ENCODE measurements at places on chromosomes 2 and 18. TPM values are rescaled to one million over a fixed set of nuclear protein-coding genes. Genes with fewer than 3 reads are reported as not detected.

Gene SAG
- not detected for total RNA-seq

Gene RFX8
- total RNA-seq = 0.44 TPM

Gene CDH20
- 0.63 TPM for total RNA-seq

Gene DPYSL5
- 201 TPM for total RNA-seq

Gene RBM44
- total RNA-seq = 0.42 TPM

Gene ACADL
- total RNA-seq = not detected

Gene REG1B
- total RNA-seq = not detected

Gene RNF144A
- 49.6 TPM for total RNA-seq

Gene IL36RN
- not detected for total RNA-seq

Gene TRIM43
- total RNA-seq = not detected

- no peaks in the 10 kb centered on the region for H3K36me3 ChIP-seq
- DNase-seq = no peak
- no peak overlapping the region for H3K27ac ChIP-seq
- no peaks in the 10 kb centered on the region for H3K27me3 ChIP-seq
Measured at GRCh38 chr18:37956902-37957301, 391.3 kb upstream of the CELF4 start.

GRCh38 chr2:46521215-46521683 lies 41.9 kb downstream of the TMEM247 start:
- no peak overlapping the region for H3K27ac ChIP-seq
- no peaks in the 10 kb centered on the region for H3K27me3 ChIP-seq

DNA sequence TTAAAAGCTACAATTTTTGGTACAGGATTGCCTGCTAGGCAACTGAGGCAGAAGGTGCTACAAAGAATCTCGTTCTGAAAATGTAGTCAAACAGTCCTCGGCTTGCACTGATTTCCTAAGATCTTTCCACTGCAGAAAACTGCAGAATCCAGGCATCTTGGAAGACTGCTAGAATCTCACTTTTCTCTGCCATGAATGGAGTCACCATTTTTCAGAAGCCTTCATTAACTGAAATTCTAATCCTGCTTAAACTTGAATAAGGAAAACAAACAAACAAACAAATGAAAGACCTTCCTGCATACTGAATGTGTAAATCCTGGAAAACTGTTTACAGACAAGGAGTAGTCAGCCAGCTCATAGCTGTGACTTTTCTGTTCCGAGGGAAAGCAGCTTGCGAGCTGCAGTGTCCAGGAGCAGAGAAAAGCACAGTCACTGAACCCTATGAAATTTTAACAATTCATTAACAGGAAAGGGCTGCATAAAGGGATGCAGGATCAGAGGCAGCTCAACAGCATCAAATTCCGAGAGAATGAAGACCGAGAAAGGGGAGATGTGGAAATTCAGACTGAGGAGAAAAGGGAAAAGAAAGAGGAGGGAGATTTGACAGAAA lies 210.5 kb upstream of the PIK3C3 start:
- no peaks in the 10 kb centered on the region for H3K27me3 ChIP-seq
- DNase-seq = no peak
- H3K27ac ChIP-seq = peak overlapping the region; percentile 69

GRCh38 chr2:179626261-179626660 lies 235.2 kb downstream of the ZNF385B start:
- no peak for DNase-seq
- no peaks in the 10 kb centered on the region for H3K36me3 ChIP-seq
- no peak overlapping the region for H3K27ac ChIP-seq

DNA sequence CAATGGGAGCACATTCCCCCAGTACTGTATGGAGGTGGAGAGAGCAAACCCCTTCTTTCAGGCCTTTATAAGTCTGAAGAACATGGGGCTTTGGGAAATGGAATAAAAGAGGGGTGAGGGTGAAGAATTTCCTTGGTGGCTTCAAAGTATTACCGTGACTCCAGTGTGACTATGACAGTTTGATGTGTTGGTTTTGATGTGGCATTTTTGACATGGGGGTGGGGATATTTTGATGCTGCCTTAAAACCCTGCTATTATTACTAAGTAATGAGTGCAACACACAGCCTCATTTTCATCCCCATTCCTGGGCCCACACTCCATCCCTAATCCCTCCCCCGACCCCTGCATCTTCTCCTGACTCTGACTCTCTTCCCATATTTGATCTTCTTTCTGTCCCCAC lies 23.6 kb downstream of the QPCT start:
- H3K27me3 ChIP-seq = no peaks in the 10 kb centered on the region
- no peak overlapping the region for H3K4me3 ChIP-seq
- no peak overlapping the region for H3K27ac ChIP-seq
- no peaks in the 10 kb centered on the region for H3K4me1 ChIP-seq
- H3K36me3 ChIP-seq = no peaks in the 10 kb centered on the region
- no peak for DNase-seq

GRCh38 chr18:50559752-50560680 lies at the start of gene MAPK4:
MAPK4 (plus strand) TSS chr18:50560087; CDS start chr18:50663959, 103,872 bp downstream.
- peak within 1 kb of the TSS; percentile 91 for H3K27ac ChIP-seq
- DNase-seq = peak; percentile 45
- peak within 1 kb of the TSS; percentile 90 for H3K4me3 ChIP-seq
- peaks cover 52% of the 10 kb centered on the region for H3K27me3 ChIP-seq
- peaks cover 10% of the 10 kb centered on the region for H3K4me1 ChIP-seq

DNA sequence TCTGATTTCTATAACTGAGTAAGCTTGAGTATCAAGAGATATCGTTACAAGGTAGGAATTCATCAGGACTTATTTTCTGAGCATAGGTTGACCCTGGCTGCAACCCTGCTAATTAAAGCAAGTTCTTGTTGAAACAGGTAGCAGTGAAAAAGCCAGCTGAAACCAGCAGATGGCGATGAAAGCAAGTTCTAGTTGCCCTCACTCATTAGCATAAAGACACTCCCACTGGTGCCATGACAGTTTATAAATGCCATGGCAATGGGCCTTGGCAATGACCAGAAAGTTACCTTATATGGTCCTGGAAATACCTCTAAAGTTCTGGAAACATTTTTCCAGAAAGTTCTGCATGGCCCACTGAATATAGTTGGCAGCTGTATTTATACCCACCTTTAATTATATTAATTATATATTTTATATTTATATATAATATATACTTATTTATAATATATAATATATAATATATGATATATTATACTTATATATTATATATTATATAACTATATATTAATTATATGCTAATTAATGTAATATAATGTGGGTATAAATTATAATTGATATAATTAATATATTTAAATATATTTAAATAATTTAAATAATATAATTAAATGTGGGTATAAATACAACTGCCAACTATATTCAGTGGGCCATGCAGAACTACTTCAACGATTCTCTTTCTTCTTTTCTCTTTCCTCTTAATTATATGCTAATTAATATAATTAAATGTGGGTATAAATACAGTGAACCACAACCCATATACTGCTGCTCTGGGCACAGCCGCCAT lies 188.0 kb downstream of the CDH7 start:
- H3K27ac ChIP-seq = no peak overlapping the region
- DNase-seq = peak; percentile 20
- no peak overlapping the region for H3K4me3 ChIP-seq
- H3K4me1 ChIP-seq = peaks cover 9% of the 10 kb centered on the region
- H3K27me3 ChIP-seq = no peaks in the 10 kb centered on the region

GRCh38 chr2:235810846-235811245 lies 317.0 kb downstream of the AGAP1 start:
- H3K27me3 ChIP-seq = no peaks in the 10 kb centered on the region
- DNase-seq = no peak
- no peak overlapping the region for H3K4me3 ChIP-seq
- H3K36me3 ChIP-seq = peaks cover 18% of the 10 kb centered on the region
- H3K4me1 ChIP-seq = peaks cover 23% of the 10 kb centered on the region

DNA sequence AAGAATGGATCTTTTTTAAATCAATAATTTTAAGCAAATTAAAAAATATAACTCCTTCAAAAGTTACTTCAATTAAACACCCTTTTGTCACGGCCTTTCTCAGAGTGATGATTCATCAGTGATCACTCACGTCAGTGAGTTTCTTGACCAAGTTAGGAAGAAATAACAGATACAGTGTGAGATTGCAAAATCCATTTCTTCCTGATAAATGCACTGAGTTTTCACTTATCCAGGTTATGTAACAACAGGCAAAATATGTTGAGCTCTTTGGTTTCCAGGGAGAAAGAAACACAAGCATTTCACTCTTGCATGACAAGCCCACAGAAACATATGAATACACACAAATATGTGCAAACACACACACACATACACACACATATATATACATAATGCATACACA lies 195.9 kb upstream of the CYRIA start:
- no peaks in the 10 kb centered on the region for H3K36me3 ChIP-seq
- no peaks in the 10 kb centered on the region for H3K4me1 ChIP-seq
- no peak for DNase-seq
- H3K27ac ChIP-seq = no peak overlapping the region
- no peak overlapping the region for H3K4me3 ChIP-seq

DNA sequence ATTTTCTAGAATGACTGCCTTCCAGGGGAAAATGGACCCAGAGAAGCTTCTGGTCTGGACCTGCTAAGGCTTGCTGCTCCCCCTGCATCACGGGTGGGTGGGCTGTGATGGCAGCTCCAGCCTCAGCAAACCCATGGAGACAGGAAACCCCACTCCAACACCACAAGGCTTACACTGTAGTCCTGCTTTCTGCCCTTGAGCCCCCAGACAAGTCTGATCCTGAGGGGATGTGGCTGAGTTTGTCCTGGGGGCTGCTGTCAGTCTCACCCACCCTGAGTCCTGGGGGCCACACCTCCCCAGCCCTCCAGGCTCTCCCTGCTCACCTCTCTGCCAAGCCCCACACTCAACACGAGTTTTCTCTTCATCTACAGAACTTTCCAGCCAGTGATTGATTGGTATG lies 279.4 kb downstream of the EIPR1 start:
- H3K27ac ChIP-seq = no peak overlapping the region
- no peaks in the 10 kb centered on the region for H3K4me1 ChIP-seq
- no peak overlapping the region for H3K4me3 ChIP-seq
- H3K36me3 ChIP-seq = no peaks in the 10 kb centered on the region

GRCh38 chr2:141001750-141002149 lies 1129.1 kb downstream of the LRP1B start:
- H3K27me3 ChIP-seq = no peaks in the 10 kb centered on the region
- no peak overlapping the region for H3K27ac ChIP-seq
- no peak for DNase-seq
- no peaks in the 10 kb centered on the region for H3K4me1 ChIP-seq
- no peaks in the 10 kb centered on the region for H3K36me3 ChIP-seq
- no peak overlapping the region for H3K4me3 ChIP-seq

GRCh38 chr2:190574169-190574568 lies 39.6 kb upstream of the NEMP2 start:
- DNase-seq = no peak
- no peaks in the 10 kb centered on the region for H3K36me3 ChIP-seq
- no peaks in the 10 kb centered on the region for H3K27me3 ChIP-seq
- no peak overlapping the region for H3K4me3 ChIP-seq
- peaks cover 44% of the 10 kb centered on the region for H3K4me1 ChIP-seq

DNA sequence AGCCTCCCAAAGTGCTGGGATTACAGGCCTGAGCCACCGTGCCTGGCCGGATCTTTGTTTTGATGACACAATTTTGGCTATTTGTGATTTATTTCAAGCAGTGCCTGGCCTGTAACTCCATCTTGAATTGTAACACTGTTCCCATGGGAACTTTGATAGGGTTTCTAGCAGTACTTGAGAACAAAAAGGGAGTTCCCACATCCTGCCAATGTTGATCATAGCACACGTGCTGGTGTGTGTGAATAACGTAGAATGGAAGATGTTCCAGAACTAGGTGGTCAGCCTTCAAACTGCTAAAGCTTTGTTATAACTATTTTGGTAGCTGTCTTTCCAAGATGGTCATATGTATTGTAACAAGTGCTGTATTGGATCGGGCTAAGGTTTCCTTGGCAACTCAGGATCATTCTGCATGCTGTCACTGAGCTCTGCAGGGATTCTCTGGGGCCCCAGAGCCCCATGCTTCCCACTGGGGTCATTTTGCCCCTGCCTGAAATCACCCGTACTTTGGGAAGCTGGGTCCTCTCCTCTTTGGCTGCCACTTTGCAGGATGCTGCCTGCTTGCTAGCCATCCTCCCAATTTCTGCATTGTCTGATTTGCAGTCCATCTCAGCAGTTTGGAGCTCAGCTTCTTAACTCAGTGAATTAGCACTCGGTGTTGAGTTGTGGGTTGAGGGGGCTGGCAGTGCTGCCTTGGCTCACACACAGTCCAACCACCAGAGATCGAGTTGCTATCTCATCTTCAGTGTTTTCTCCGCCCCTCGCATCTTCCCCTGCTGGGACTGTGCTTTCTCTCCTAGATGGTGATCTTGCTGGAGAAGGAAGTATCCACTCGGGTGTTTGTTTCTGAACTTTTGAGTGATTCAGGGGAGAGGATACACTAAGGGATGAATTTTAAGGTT lies 26.8 kb downstream of the SH3RF3 start:
- H3K36me3 ChIP-seq = no peaks in the 10 kb centered on the region
- no peak overlapping the region for H3K27ac ChIP-seq
- peaks cover 9% of the 10 kb centered on the region for H3K4me1 ChIP-seq
- no peak overlapping the region for H3K4me3 ChIP-seq
- DNase-seq = no peak

DNA sequence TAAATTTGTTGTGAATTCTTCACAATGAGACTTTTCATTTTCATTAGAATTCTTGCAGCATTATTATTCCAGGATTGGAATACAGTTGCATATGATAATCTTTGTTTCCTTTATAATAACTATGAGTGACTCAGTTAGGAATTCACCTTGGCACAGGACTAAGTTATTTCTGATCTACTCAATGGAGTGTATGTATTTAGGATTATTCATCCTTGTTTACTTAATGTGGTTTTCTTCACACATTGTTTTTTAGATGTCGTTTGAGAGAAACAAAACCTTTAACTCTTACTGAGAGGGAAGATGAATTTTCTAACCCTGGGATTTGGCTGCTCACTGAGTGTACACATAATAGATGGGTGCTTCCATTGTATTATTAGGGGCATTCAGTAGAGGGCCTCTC lies 970.1 kb downstream of the DPP10 start:
- H3K36me3 ChIP-seq = no peaks in the 10 kb centered on the region
- no peak for DNase-seq
- H3K4me1 ChIP-seq = no peaks in the 10 kb centered on the region

GRCh38 chr18:74817576-74817975 lies 219.9 kb downstream of the ZNF407 start:
- no peaks in the 10 kb centered on the region for H3K4me1 ChIP-seq
- H3K36me3 ChIP-seq = peaks cover 6% of the 10 kb centered on the region
- H3K27ac ChIP-seq = no peak overlapping the region

DNA sequence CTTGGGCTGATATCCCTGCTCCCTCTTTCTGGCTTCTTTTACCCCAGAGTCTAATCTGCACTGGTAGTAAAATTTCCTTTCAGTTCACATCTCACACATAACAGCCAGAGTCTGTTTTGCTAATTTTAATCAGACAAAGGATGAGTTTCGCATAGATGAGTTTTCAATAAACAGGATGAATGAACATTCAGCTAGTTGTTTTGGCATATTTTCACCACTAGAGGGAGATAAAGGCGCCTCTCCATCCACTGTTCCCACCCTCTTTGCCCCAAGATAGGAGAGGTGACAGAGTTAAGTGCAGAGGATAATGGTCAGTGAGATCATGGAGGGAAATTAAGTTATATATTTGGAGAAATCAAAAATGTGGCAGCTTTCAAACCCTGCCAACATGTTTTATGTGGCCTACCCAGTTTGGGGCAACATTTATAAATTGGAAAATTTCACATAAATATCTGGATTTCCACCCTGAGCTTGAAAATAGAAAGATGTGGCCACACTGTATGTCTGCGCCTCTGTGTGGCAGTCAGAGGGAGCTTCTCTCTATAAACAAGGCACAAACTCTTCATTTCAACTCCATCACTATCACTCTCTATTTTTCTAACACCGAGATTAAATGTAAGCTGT lies 48.5 kb upstream of the DTNA start:
- H3K27me3 ChIP-seq = no peaks in the 10 kb centered on the region
- DNase-seq = no peak
- no peak overlapping the region for H3K27ac ChIP-seq
- no peak overlapping the region for H3K4me3 ChIP-seq
- H3K36me3 ChIP-seq = no peaks in the 10 kb centered on the region

Measured in neural crest cell (in vitro differentiated cells).